Panc1 (cell line): ENCODE measurements at places on chromosomes 13 and 19.

DNA sequence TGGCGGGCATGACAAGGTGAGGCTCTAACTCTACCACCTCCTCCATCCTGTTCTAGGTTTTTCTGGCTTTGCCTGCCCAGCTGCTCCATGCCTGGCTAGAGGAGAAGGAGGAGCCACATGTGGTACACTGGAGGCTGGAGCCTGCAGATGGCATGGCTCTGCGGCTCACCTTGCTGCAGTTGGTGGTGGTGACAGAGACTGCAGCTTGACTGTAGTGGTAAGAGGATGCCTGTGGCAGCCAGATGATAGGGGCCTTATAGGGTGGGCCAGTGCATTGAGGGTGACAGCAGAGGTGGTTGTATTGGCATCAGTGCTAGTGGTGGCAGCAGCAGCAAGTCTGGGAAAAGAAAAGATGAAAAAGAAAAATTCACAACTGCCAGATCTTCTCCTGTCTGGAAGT, 146.2 kb downstream of the TNFRSF19 start:
- no peak for DNase-seq

DNA sequence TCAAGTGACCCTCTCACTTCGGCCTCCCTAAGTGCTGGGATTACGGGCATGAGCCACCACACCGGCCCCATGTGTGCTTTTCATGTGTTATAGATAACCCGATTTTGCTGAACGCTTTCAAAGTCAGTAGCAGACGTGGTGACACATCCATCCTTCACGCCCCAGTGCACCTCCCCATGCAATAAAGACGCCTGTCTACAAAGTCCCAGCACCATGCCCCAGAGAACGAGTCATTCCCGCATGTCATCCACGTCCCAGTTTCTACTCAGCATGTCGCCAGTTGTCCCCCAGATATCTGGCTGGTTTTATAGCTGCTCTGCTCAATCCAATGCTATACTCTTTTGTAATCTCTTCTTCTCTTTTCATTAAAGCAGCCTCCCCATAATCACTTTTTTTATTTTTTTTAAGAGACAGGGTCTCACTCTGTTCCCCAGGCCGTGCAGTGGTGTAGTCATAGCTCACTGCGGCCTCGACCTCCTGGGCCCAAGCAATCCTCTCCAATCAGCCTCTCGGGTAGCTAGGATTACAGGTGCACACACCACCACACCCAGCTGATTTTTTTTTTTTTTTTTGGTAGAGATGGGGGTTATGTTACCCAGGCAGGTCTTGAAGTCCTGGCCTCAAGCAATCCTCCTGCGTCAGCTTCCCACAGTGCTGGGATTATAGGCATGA, 42.5 kb downstream of the DNM2 start:
- DNase-seq = no peak

GRCh38 chr19:11964496-11964857, 363 bp upstream of the ZNF763 start:
- DNase-seq = no peak

- peak; percentile 27 for DNase-seq
Measured at GRCh38 chr13:95834134-95834765, 157.3 kb downstream of the DNAJC3 start.

- no peak for DNase-seq
Measured at GRCh38 chr13:113729187-113730019, 29.6 kb upstream of the TMEM255B start.

GRCh38 chr13:36820222-36820621, 1.2 kb downstream of the RFXAP start:
- DNase-seq = no peak

GRCh38 chr19:3360421-3361383, 5.7 kb upstream of the NFIC start:
- DNase-seq = no peak

GRCh38 chr19:29060813-29061364, 152.1 kb downstream of the UQCRFS1 start:
- DNase-seq = no peak

DNA sequence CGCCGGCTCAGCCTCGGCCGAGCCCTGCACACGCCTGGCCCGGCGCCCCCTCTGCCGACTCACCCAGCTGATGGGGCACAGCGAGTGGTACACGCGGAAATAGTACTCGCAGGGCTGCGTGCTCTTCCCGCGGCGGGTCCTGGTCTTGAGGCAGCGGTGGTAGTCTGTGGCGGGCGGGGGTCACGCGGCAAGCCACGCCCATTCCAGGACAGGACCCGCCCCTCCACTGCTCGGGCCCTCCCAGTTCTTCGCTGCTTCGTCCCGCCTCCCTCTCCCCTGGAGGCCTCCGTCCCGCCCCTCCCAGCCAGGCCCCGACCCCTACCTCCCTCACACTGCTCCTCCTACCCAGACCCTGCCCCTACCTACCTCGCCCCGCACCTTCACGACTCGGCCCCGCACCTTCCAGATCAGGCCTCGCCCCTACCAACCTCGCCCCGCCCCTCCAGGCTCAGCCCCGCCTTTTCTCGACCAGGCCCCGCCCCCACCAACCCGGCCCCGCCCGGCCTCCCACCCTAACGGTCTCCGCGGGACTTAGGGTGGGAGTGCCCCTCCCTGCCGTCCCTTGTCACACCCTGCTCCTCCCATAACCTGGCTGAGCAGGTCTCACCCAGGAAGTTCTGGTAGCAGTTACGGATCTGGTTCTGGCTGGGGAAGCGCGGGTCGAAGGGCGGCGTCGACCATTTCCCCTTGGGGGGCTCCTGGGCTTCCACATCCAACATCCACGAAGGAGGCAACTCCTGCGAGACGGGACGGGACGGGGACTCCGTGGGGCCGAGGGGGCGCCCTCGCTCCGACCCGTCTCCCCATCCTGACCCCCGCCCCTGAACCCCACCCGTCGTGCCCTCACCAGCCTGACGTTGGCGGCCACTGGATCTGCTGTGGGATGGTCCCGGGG, 469 bp downstream of the COX6B2 start:
- no peak for DNase-seq

GRCh38 chr13:108044954-108045353, 170.4 kb downstream of the LIG4 start:
- no peak for DNase-seq

- DNase-seq = no peak
Measured at GRCh38 chr19:48999481-49000325, 6.0 kb downstream of the RUVBL2 start.

DNA sequence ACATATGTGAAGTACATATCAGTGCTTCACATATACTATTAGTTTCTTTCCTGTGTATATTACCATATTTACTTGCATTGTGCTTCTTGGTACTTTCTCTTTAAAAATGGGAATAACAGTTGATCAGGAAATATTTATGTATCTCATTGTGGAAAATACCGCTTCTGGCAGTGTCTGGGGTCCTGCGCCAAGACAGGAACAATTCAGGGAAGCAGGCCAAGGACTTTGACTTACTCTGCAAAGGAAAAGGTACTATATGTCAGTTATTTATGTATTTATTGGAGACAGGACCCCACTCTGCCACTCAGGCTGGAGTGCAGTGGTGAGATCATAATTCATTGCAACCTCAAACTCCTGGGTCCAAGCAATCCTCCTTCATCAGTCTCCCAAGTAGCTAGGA, 57.7 kb upstream of the NBEA start:
- DNase-seq = no peak

- no peak for DNase-seq
Measured at GRCh38 chr13:46665633-46666482, 112.9 kb downstream of the LRCH1 start.

- no peak for DNase-seq
Measured at GRCh38 chr13:28534210-28534609, 39.3 kb upstream of the FLT1 start.

DNA sequence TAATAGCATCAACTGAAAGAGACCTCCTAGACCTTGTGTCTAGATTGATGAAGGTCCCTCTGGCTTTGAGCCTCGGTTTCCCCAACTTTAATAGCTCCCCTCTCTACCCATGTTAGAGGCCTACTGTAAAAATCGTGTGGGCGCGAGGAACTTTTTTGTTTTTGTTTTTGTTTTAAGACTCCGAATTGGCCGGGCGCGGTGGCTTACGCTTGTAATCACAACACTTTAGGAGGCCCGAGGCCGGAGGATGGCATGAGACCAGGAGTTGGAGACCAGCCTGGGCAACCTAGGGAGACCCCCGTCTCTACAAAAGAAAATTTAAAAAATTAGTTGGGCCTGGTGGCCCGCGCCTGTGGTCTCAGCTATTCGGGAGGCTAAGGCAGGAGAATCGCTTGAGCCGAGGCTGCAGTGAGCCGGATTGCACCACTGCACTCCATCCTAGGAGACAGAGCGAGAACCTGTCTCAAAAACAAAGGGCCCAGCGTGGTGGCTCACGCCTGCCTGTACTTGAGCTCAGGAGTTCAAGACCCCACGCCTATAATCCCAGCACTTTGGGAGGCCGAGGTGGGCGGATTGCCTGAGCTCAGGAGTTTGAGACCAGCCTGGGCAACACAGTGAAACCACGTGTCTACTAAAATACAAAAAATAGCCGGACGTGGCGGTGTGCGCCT, 858 bp upstream of the PPP6R1 start:
- no peak for DNase-seq

DNA sequence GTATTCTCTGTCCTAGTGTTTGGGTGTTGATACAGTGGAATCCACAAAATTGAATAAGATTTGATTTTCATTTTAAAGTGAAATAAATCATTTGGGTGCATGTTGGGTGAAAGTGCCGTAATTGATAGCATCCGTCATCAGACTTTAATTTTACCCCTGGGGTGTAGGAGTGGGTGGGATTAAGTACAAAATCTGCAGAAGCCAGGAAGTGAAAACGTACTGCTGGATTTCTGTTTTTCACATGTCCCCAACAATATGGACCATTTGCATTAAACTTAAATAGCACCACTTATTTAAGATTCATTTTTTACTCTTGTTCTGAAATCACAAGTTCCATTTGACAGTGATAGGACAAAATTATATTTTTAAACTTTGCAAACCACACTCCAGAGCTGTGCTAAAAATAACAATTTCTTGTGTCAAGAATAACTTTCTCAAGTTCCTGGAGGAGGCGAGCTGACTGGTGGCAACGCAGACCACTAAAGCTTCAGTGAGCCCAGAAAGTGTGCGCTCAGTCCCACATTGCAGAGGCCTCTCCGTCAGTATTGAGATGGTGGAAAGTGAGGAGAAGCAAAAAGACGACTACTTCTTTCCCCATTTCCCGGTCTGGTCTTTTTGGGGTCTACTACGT, 71.3 kb downstream of the ARHGEF7 start:
- no peak for DNase-seq

DNA sequence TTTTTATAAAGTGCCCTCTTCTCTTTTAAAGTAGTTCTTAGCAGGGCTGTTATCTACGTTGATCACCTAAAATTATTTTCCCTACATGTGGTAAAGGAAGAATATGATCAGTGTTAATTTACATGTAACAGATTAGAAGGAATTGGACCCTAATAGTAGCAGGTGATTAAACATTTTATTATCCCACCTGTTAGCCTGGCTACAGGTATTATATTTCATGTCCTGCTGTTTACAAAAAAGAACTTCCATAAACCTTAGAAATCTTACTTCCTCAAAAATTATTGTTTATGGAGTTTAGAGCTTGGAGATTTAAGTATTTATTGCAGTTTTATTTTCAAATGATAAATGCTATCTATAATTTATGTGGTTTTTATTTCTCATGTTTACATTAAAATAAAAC, 1226.7 kb downstream of the UQCRFS1 start:
- no peak for DNase-seq

DNA sequence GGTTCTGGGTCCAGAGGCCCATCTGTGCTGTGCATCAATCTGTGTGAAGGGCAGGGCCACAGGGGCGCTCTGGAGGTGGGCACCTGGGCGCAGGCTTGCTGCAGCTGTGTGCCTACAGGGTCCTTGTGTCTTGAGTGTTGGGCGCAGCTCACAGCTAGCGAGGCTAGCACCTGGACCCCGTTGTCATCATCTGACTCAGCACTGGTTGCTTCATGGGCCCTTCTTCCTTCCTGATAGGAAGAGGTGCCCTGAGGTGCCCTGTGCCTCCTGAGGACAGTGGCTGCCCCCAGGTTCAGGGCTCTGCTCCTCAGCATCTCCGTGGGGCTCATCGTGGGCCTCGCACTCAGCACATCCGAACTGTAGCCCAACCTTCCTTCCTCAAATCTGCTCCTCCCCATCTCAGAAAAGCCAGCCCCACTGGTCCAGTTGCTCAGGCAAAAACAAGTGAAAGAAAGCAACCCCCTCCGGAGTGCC, 54.8 kb downstream of the GATAD2A start:
- DNase-seq = no peak

DNA sequence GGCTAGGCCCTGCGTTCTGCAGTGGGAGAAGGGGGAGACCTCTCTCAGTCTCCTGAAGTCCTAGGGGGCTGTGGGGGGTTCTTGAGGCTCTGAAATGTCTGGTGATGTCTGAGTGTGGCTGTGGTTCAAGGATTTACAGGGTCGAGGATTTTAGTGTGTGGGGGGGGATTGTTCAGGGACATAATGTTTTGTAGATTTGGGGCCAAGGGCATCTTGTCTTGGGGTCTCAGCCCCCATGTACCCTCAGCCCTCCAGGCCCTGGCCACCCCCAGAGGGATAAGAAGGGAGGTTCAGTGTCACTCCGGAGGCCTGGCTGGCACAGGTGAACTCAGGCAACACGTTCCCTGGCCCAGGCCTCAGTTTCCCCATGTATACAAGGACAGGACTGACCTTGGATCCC, 2.4 kb upstream of the APC2 start:
- no peak for DNase-seq

GRCh38 chr13:41465241-41465847, 8.0 kb downstream of the RGCC start:
- DNase-seq = no peak

GRCh38 chr13:83824560-83824959, 57.7 kb downstream of the SLITRK1 start:
- no peak for DNase-seq

- DNase-seq = no peak
Measured at GRCh38 chr19:35206379-35206778, 22.2 kb downstream of the FAM187B start.

- DNase-seq = peak; percentile 100
Measured at GRCh38 chr19:39506944-39507714, 7.8 kb upstream of the SELENOV start.

DNA sequence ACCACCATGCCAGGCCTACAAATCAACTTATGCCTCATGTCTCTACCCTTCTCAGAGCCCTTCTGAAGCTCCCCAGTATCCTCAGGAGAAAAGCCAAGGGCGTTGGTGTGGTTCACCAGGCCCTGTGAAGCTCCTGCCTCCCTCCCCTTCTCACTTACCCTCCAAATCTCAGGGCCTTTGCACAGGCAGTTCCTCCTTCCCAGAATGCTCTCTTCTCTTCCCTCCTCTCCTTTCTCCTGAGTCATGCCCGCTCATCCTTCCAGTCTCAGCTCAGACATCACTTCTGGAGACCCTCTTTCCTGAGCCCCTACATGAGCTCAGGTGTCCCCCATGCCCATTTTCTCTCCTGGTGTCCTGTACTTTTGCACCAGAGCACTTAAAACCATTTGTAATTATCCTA, 20.5 kb downstream of the HIF3A start:
- no peak for DNase-seq

DNA sequence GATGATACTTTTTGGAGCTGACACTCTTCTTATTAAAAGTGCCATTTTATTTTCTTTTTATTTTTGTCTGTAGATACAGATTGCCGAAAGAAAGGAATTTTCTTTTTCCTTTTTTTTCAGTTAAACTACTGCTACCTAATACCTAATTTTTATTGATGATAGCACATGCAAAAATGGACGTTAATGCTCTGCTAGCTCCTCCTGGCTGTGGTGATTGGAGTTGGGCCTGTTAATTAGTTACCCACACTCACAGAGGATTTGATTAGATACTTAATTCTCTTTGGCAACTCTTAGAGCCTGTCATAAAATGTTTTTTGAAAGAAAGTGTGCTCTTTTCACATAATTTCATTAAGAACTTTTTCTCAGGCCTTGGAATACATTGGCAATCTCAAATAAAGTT, 366.8 kb downstream of the DCT start:
- no peak for DNase-seq

GRCh38 chr19:2548966-2549365, 73.0 kb downstream of the GADD45B start:
- DNase-seq = no peak
